ENCODE measurements at places on chromosomes 1 and 21.

DNA sequence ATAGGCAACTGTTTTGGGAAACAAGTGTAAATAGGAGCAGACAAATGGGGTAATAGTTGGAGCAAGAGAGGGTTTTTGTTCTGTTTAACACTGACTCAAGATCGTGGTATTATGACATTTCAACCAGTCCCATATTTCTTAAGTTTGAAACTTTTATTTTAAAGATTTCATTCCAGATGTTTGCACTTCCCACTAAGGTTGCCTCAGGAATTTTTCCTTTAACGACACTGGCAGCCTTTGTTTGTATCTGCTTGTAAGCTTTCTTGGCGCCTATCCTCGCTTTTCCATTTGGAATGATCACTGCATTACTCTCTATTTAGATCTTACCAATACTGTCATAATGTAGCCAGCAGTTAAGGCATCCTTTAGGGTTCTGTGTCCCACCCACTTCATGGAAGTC, 67.7 kb downstream of the ALG6 start:
- no peak for DNase-seq

GRCh38 chr1:204272505-204272904, 58.7 kb upstream of the GOLT1A start:
- DNase-seq = no peak

DNA sequence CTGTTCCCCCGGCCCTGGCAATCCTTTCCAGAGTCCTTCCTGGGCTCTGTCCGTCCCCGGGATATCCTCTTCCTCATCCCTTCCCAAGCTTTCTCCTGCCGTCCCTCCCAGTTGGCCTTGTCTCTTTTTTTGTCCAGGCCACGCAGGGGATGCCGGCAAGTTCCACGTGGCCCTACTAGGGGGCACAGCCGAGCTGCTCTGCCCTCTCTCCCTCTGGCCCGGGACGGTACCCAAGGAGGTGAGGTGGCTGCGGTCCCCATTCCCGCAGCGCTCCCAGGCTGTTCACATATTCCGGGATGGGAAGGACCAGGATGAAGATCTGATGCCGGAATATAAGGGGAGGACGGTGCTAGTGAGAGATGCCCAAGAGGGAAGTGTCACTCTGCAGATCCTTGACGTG, 13.4 kb upstream of the SVBP start:
- DNase-seq = peak; percentile 24

GRCh38 chr21:43937891-43938309, 72.9 kb downstream of the AGPAT3 start:
- no peak for DNase-seq

DNA sequence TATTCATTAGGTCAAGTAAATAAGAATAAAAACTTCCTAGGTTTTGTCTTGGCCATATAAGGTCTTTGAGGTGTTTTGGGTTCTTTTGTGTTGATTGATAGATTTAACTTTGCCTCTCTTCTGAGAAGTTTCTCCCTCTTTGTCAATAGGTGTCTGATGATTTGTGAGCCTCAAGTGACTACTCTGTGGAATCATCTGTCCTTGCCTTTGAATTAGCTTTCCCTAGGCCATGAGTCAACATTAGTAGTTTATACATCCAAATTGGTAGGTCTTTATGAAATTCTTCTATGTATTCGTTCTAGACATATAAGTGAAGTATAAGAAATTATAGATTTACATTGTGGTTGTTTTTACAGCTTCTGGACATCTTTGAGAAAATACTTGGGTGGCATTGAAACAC, 864.4 kb downstream of the USP25 start:
- DNase-seq = no peak

- DNase-seq = no peak
These were observed 92.0 kb upstream of the HAO2 start for GRCh38 chr1:119276558-119276957.

DNA sequence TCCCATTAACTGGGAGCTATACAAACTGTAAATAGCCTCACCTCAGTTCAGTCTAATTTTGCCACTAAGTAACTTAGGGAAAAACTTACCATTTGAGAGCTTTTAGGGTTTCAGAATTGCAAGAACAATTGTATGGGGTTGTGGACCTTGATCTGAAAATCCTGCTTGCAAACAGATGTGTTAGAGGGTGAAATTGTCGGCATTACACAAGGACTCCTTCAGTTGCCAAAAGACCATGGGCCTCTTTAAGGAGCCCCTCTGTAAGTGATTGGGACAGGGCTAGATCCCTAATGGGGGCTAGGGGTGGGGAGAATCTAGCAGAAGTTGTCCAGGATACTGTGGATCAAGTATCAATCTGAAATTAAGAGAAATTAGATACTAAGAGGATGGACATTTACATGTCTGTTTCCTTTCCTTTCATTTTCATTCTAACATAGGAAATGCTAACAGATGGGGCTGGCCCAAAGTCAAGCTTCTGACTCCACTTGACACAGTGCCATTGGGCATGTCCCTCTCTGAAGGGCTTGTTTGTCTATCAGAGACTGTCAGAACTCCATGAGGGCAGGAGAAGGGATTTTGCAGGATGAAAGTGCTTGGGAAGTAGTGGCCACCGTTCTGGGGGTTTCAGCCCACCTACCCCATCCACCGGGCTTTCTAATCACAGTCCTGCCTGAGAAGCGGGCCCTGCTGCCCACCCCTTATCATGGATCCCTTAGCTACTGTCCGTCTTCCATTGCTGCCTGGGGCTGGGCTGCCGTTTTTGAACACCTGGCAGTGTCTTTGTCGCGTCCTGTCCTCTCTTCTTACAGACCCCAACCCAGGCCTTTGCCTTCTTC, 54.7 kb downstream of the STUM start:
- DNase-seq = no peak

DNA sequence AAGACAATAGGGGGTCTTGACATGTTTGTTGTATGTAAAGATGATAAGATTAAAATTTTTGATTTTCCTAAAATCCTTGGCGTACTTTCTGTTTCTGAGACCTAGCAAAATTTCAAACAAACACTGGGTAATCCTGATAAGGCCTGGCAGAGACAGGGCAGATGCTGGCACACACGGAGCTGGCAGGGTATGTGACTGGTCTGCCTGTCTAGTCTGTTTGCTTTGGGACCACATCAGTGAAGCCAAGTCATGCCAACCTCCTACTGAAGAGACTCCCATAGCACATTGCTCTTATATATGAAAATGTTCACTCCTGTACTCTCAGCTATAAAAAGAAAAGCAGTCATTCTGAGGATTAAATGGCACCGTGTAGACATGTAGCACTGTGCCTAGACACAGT, 14.1 kb downstream of the TOR3A start:
- DNase-seq = no peak

DNA sequence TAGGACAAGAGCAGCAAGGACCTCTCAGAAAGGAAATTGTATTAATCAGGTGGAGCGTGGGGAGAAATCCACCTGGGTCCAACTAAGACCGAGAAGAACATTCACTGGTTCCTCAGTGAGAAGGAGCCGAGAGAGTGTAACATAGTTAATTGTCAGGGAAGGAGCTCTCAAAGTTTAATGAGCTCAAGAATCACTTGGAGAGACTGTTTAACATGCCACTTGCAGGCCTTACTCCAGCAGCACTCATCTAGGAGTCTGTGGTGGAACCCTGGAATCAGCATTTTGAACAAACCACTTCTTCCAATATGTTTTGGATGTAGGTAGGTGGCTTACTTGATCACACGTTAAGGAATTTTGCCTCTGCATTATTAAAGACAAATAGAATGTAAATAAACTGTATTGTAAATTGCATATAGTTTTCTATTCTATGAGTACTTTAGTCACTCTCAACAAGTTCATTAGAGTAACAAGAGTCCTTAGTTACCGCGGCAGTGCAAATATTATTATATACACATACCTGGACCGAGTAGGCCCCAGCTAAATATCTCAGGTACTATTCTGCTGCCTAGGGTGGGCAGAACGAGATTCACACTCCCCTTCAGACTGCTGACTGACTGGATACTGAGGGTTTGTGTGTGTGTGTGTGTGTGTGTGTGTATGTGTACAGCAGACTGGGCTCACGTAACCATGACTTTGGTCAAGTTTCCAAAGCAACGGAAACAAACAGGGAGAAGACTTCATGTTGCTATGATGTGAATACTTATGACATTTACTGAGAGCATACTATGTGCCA, 203.2 kb upstream of the USP24 start:
- no peak for DNase-seq

GRCh38 chr21:32940079-32941014, 85.4 kb upstream of the OLIG2 start:
- DNase-seq = peak; percentile 60

GRCh38 chr1:179709841-179710329, 33.2 kb upstream of the FAM163A start:
- DNase-seq = no peak

- DNase-seq = peak; percentile 42
These were observed 13.3 kb upstream of the THEMIS2 start for GRCh38 chr1:27858949-27859576.

GRCh38 chr21:33811167-33812010, 104.2 kb downstream of the ATP5PO start:
- DNase-seq = no peak

DNA sequence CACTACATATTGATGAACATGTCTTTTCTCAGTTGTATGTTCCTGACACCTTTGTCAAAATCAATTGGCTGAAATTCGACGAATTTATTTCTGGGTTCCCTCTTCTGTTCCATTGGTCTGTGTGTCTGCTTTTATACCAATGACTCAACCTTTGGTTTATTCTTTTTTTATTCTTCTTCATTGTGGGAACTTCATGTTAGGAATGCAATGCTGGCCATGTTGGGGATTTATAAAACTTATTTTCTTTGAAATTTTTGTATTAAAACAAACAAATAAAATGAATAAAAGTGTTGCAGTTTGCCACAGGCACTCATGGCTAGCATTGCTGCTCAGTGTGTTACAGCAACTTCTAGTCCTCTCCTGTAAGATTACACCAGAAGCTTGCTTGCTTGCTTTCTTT, 287.8 kb downstream of the DUSP10 start:
- DNase-seq = no peak

- DNase-seq = no peak
These were observed 380.7 kb downstream of the SEC16B start for GRCh38 chr1:177589166-177589565.

DNA sequence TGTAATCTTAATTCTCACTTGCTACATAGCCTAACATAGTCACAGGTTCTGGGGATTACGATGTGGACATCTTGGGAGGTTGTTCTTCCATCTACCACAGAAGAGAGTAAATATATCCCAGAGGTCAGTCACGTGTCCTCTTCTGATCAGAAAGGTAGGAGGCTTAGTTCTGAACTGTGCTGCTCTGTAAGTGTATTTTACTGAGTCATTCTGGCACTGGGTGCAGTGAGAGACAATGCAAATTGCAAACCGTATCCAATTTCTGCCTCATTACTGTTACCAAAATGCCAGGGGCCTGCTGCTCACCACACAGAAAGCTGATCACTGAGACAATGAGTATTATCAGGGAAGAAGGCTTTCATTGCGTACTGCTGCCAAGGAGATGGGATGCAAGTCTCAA, 104.0 kb downstream of the GABPA start:
- no peak for DNase-seq

DNA sequence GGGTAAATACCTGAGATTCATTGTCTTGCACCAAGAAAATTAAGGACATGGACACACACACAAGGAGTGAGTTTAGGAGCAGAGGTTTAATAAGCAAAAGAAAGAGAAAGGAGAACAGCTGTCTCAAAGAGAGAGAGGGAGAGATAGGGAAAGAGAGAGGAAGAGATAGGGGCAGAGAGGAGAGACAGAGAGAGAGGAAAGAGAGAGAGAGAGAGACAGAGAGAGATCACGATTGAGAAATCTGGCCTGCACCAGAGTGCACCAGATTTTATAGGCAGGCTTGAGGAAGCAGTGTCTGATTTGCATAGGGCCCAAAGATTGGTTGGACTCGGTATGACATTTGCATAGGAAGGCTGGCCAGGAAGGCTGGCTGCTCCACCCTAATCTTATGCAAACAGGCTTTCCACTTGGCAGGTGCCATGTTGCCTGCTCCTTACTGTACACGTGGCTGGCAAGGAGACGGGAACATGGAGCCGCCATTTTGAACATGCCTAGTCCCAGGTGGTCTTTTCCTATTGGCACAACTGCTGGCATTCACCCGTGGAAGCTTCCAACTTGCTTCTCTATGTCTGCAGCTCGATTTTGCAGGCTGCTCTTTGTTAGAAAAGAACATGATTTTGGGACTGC, 419.9 kb downstream of the ZP4 start:
- DNase-seq = no peak

DNA sequence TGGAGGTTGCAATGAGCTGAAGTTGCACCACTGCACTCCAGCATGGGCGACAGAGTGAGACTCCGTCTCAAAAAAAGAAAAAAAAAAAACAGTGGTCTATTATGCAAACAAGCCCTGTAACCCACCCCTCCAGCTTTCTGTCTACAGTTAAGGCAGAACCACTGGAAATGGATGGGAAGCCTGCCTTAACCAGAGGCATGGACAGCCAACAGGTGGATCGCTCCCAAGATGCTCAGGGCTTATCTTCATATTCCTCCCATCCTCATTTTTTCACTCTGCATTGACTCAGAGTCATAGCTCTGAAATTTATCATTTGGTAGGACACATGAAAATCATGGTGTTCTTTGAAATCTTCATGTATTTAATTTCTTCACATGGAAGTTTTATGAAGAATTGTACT, 8.7 kb downstream of the MTFR1L start:
- no peak for DNase-seq

DNA sequence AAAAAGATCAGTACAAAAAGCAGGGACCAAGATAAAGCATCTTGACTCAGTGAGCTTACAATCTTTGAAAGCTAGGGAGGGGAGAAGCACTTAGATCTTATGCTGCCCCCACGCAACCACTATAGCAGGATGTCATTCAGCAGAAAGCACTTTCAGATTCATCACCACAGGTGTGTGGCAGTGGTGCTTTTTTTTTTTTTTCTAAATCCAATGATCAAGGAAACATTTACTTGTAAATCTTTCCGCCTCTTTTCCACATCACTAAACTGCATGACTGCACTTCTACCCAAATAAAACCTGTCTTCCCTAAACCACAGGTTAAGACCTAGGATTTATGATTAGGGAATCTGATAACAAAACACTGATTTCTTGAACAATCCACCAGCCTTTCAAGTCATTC, 154.8 kb downstream of the SLC45A1 start:
- DNase-seq = no peak

DNA sequence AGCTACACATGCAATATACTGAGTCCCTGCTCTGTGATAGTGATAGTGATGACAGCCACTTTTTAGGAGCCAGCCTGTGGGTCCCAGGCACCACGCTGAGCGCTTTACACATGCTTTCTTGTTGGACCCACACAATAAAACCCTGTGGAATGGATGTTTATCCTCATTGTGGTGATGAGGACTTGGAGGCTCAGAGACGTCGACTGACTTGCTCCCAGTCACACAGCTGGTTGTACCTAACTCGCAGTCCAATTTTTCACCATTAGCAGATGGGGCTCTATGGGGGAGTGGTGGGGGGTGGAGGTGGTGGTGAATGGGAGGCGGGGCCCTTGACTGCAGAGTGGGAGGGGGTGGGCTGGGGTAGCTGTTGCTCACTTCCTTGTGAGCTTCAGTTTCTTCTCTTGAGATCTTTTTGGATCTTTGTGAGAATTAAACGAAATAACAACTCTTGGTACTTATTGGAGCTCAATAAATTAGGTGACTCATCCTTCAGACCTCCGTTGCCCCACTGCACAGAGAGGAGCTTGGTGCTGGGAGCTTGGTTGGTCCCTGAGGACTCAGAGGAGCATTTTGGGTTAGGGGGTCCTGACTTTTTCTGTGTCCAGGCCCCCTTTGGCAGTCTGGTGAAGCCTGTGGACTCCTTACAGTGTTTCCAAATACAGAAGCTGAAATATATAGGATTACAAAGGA, 61.8 kb upstream of the CD1D start:
- no peak for DNase-seq

All from upper lobe of left lung (tissue), 6 donors.